Activated naive CD4-positive, alpha-beta T cell (primary cell): ENCODE measurements at places on chromosomes 5 and 9.

DNA sequence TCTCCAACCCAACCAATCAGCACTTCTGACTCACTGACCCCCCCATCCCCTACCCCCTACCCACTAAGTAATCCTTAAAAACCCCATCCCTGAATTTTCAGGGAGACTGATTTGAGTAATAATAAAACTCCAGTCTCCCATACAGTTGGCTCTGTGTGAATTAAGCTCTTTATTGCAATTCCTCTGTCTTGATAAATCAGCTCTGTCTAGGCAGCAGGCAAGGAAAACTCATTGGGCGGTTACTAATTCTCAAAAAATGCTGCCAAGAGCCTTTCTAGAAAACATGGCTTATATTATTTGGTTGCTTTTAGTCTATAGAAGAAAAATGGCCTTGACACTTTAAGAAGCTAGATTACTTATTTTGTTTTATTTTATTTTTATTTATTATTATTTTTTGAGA, 131.7 kb downstream of the SUSD1 start:
- no peak for DNase-seq

- DNase-seq = no peak
Measured at GRCh38 chr5:89374144-89374784, 491.3 kb upstream of the MEF2C start.

DNA sequence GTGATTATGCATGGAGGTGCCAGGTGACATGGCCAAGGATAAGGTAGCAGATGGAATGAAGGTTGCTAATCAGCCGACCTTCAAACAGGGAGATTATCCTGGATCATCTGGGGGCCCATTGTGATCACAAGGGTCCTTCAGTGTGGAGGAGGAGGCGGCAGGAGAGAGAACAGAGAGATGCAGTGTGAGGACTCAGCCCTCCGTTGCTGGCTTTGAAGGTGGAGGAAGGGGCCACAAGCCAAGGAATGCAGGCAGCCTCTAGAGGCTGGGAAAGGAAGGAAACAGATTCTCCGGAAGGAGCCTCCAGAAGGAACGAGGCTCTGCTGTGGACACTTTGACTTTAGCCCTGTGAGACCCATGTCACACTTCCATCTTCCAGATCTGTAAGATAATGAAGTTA, 27.4 kb upstream of the EEIG1 start:
- no peak for DNase-seq

GRCh38 chr5:156836846-156837245, 13.2 kb upstream of the PPP1R2B start:
- no peak for DNase-seq

DNA sequence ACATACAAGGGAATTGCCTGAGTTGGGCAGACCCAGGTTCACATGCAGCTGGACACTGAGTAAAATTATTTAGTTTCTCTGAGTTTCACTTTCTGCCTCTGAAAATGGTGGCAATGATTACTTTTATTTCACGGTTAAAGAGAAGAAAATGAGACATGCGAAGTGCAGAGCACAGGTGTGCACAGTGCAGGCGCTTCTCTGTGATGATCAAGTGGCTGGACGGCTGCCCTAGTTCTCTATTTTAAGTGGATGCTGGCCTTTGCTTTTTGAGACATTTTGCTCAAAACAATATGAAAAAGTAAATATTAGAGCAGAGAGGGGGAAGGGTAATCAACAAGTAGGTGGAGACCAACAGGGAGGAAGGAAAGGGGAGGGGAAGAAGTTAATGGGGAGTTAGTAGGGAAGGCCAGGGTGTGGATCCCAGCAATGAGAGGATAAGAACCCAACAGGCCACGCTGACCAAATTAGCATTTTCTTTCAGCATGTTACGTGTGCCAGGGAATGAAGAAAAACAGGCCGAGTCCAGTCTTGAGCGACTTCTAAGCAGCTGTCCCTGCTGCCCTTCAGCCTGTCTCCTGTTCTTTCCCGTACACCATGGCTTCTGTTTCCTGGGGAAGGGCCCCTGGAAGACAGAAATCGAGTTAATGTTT, 16.1 kb downstream of the SNX18 start:
- DNase-seq = no peak

GRCh38 chr5:143431789-143432188, 28.3 kb upstream of the NR3C1 start:
- no peak for DNase-seq

- DNase-seq = no peak
Measured at GRCh38 chr5:32031089-32031488, 143.0 kb downstream of the GOLPH3 start.

DNA sequence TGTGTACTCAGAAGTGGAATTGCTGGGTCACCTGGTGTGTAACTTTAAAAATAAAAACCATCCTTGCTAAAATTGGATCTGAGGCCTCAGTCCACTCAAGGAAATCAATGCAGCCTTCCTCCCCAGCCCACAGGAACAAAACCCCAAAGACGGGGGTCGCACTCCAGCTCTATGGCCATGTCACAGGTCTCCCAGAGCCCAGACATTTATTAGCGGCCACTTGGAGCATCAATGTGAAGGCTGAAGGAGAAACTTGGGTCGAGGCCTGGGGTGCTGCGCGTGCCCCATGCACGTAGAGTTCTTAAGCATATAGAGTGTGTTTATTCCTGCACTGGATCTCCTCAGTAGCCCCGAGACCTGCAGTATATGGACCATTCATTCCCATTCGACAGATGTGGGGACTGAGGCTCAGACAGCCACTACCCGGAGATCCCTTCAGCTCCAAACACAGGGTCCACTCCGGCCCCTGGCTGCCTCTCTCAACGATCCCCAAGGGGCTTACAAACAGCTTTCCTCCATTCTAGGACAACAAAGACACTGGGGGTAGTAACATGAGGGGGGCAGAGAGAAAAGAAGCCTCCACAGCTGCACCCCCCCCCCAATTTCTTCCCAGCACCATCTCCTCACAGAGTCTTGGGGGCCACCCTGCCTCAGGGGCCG, 14.3 kb upstream of the OLFM1 start:
- no peak for DNase-seq

GRCh38 chr5:83564069-83564749, 92.7 kb downstream of the VCAN start:
- DNase-seq = no peak
